Activated T-helper 2 cell treated with anti-CD3 and anti-CD28 coated beads, Interferon-gamma antibody, Interleukin-2, Interleukin-4, amounts not matched to agents 10 μg/mL and 5 μg/mL and 100 μg/mL, durations not matched to agents 14 hours and 24 hours and 36 hours (primary cell): ENCODE measurements at places on chromosomes 11 and 22. TPM values are rescaled to one million over a fixed set of nuclear protein-coding genes. Genes with fewer than 3 reads are reported as not detected.

DNA sequence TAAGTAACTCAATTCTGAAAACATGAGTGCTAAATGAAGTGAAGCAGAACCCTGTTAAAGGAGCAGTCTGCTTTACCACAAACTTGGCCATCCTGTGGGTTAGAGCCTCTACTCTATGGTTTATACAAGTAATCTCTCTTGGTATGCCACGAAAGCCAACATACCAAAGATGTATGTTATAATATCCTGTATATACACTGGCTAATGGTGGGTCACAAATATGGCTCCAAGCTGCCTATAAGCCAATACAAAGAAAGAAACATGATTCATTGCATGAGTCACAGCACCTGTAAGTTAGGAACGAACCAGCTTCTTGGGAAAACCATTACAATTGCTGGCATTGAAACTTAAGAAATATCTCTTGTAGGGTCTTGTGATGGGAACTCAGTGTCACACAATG lies 16.1 kb downstream of the XRRA1 start:
- no peak for DNase-seq

- DNase-seq = no peak
These were observed 37.9 kb downstream of the SWAP70 start for GRCh38 chr11:9701799-9702198.

DNA sequence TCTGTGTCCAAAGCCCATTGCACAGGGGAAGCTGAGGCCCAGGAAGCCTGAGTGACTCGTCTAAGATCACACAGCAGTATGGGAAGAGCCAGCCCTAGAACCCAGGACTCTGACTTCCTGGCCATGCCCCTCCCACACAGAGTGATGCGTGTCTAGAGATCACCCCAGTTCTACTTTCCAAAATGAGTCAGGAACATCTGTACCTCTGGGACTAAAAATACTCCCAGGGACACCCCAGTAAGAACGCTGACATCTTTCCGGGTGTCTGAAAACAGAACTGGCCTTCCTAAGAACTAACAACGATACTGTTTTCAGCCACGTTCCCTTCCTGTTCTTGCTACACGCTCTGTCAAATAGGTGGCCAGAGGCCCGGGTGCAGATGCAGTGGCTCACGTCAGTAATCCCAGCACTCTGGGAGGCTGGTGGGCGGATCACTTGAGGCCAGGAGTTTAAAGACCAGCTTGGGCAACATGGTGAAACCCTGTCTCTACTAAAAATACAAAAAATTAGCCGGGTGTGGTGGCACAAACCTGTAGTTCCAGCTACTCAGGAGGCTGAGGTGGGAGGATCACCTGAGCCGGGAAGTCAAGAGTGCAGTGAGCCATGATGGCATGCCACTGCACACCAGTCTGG lies 21.7 kb upstream of the PDGFB start:
- DNase-seq = peak; percentile 22

GRCh38 chr11:44506375-44507016 lies 59.0 kb upstream of the CD82 start:
- no peak for DNase-seq

DNA sequence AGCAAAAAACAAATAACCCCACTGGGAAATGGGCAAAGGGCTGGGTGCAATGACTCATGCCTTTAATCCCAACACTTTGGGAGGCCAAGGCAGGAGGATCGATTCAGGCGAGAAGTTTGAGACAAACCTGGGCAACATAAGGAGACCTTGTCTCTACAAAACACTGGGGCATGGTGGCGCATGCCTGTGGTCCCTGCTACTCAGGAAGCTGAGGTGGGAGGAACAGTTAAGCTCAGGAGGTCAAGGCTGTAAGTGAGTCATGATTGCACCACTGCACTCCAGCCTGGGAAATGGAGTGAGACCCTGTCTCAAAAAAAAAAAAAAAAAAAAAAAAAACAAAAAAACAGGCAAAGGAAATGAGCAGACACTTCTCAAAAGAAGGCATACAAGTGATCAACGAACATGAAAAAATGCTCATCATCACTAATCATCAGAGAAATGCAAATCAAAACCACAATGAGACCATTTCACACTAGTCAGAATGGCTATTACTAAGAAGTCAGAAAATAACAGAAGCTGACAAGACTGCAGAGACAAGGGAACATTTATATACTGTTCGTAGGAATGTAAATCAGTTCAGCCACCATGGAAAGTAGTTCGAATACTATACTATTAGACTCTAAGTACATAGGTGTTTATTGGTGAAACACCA lies 48.2 kb upstream of the SMCO4 start:
- DNase-seq = no peak

GRCh38 chr11:96706761-96707160 lies 316.9 kb downstream of the JRKL start:
- DNase-seq = no peak

The LTBP3 gene
- 85.3 and 86.4 TPM in 2 replicates for total RNA-seq
